ENCODE measurements at places on chromosomes 11 and 22. TPM values are rescaled to one million over a fixed set of nuclear protein-coding genes. Genes with fewer than 3 reads are reported as not detected.

The SLC22A6 gene
- total RNA-seq, result not detected

The OR2AT4 gene
- not detected for total RNA-seq

The SLC17A6 gene
- total RNA-seq, result not detected

The THYN1 gene
- total RNA-seq, result 55.2 TPM

The MAJIN gene
- 0.04 TPM for total RNA-seq

All from foreskin keratinocyte (primary cell).